Thoracic aorta (tissue), 2 donors: ENCODE measurements at places on chromosomes 6 and 20. TPM values are rescaled to one million over a fixed set of nuclear protein-coding genes. Genes with fewer than 3 reads are reported as not detected.

The PRDM1 gene
- total RNA-seq: 7.9 TPM

The TMEM244 gene
- total RNA-seq: not detected

The PDE10A gene
- 7.0 TPM for total RNA-seq

The SLC13A3 gene
- total RNA-seq: 4.9 TPM

The SEMG2 gene
- not detected for total RNA-seq

The GABRR1 gene
- total RNA-seq: not detected

The ZBP1 gene
- 6.1 TPM for total RNA-seq

The PRSS16 gene
- total RNA-seq: not detected

The TMEM200A gene
- 3.7 TPM for total RNA-seq

The CDYL gene
- 22.7 TPM for total RNA-seq

The SLPI gene
- total RNA-seq: 44.3 TPM

The DZANK1 gene
- total RNA-seq: 3.2 TPM

The DDO gene
- 0.68 TPM for total RNA-seq

The SNAI1 gene
- total RNA-seq: 19.1 TPM
